ENCODE measurements at places on chromosomes 13 and 19.

- peak; percentile 2 for DNase-seq
Measured at GRCh38 chr13:24097064-24097463, 63.5 kb upstream of the SPATA13 start.

DNA sequence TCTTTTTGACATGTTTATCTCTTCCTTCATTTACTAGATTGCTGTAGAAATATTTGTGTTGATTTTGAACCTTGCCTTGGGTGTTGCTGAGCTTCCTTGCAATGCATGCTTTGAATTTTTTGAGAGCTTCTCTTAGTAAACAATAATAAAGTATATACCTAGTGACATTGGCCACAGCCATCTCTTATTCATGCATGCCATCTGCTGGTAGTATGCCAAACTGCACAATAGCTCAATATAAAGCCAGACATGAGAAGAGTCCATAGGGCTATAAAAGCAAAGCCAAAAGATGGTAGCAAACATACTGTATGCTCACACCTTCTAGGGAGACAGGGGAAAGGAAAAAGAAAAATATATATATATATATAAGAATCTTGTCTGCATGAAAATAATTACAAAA, 18.9 kb upstream of the ZSCAN5A start:
- DNase-seq = no peak

- DNase-seq = no peak
Measured at GRCh38 chr19:13206587-13206986, 56.4 kb downstream of the IER2 start.

DNA sequence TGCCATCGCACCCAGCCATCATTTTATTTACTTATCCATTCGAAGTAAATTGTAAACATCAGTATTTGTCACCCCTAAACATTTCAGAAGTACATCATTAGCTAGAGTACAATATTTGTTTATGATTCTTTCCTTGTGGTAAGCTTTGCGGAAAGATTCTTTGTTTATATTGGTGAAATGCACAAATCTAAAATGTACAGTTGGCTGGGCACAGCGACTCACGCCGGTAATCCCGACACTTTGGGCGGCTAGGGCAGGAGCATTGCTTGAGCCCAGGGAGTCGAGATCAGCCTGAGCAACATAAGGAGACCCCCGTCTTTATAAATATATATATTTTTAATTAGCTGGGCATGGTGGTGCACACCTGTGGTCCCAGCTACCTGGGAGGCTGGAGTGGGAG, 10.1 kb downstream of the LGALS7B start:
- DNase-seq = no peak

DNA sequence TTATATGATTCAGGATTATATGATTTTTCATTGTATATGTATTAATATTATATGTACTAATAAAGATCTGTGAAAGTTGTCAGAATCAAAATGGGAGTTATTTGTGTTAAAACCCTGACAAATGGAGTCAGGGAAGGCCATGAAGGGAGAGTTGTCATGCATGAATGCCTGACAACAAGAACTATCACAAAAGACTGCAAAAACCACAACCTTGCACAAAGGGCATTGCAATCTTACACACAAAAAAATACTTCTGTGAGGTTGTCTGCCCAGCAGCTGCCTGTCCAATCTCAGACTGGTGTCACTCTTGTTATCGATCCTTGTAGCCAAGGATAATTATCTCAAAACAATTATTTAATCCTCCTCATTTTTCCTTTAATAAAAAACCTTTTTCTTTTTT, 21.2 kb upstream of the RBM26 start:
- DNase-seq = no peak

- no peak for DNase-seq
Measured at GRCh38 chr13:64477146-64477545, 2753.0 kb downstream of the PCDH9 start.
